ENCODE measurements at places on chromosomes 2 and 18. TPM values are rescaled to one million over a fixed set of nuclear protein-coding genes. Genes with fewer than 3 reads are reported as not detected.

Gene GULP1
- total RNA-seq, result 46.3 TPM

Gene HOXD13
- not detected for total RNA-seq

Gene SLC5A7
- total RNA-seq, result not detected

Gene HOXD8
- total RNA-seq, result 4.1 TPM

Gene HOXD9
- total RNA-seq, result 3.9 TPM

Gene PMAIP1
- total RNA-seq, result 2.3 TPM

- no peaks in the 10 kb centered on the region for H3K36me3 ChIP-seq
- no peak for DNase-seq
- no peak overlapping the region for H3K27ac ChIP-seq
- H3K4me1 ChIP-seq, result no peaks in the 10 kb centered on the region
- no peaks in the 10 kb centered on the region for H3K27me3 ChIP-seq
These were observed 2.7 kb upstream of the GKN1 start for GRCh38 chr2:68971591-68972231.

GRCh38 chr18:12458771-12459170 lies 51.0 kb downstream of the PRELID3A start:
- H3K27me3 ChIP-seq, result no peaks in the 10 kb centered on the region
- H3K27ac ChIP-seq, result no peak overlapping the region
- H3K36me3 ChIP-seq, result peaks cover 3% of the 10 kb centered on the region
- DNase-seq, result no peak
- H3K4me3 ChIP-seq, result no peak overlapping the region

DNA sequence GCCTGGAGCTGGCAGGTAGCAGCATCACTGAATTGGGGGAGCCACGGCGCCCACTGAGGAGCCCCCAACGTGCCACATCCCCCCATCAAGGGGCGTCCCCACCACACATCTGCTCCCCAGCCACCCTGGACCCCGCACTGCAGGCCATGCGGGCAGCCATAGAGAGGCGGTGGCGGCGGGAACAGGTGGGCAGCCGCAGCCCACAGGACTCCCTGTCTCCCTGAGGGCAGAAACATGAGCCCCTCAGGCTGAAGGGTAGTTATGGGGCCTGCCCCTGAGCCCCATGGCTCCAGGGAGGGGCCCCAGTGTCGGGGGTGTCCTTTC lies 26.6 kb downstream of the CROCC2 start:
- no peaks in the 10 kb centered on the region for H3K27me3 ChIP-seq
- no peak for DNase-seq
- no peak overlapping the region for H3K27ac ChIP-seq
- no peaks in the 10 kb centered on the region for H3K36me3 ChIP-seq

DNA sequence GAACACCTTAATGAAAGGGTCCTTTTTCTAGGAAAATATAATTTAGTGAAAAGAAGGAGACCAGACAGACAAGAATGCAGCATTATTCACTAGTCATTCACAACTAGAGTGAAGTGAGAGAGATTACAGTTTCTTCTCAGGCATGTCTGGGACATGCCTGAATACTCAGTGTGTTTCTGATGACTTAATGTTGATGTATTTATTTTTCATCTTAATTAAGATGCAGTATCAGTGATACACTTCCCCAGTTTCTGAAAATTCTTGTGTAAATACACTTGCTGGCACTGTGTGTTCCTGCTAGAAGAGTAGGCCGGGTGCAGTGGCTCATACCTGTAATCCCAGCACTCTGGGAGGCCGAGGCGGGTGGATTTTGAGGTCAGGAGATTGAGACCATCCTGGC lies 143.6 kb downstream of the MYO3B start:
- no peak for DNase-seq
- no peak overlapping the region for H3K4me3 ChIP-seq
- no peak overlapping the region for H3K27ac ChIP-seq
- no peaks in the 10 kb centered on the region for H3K36me3 ChIP-seq
- H3K4me1 ChIP-seq, result no peaks in the 10 kb centered on the region

DNA sequence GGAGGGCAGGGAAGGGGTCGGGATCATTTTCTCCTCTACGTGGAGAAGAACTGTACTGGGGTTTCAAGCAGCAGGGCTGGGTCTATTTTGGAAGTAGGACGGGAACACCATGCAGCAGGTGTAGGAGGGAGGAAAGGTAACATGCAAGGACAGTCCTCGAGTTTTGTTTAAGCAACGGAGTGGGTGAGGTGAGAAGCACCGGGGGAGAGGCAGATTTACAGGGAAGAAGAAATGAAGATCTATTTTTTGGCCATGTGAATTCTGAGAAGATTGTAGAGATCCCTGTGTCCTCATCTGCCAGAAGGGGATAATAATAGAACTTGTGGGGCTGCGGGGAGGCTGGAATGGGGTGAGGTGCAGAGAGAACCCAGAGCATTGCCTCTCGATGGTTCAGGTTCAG lies 85.6 kb downstream of the INPP5D start:
- H3K27me3 ChIP-seq, result no peaks in the 10 kb centered on the region
- no peak overlapping the region for H3K4me3 ChIP-seq
- H3K4me1 ChIP-seq, result no peaks in the 10 kb centered on the region
- no peak for DNase-seq

GRCh38 chr2:113240150-113240914 lies 38.4 kb downstream of the PAX8 start:
- no peak overlapping the region for H3K4me3 ChIP-seq
- H3K27ac ChIP-seq, result peak overlapping the region; percentile 38
- no peaks in the 10 kb centered on the region for H3K27me3 ChIP-seq
- H3K36me3 ChIP-seq, result peaks cover 74% of the 10 kb centered on the region

- H3K27me3 ChIP-seq, result no peaks in the 10 kb centered on the region
- H3K27ac ChIP-seq, result peak overlapping the region; percentile 54
- no peak for DNase-seq
- H3K36me3 ChIP-seq, result peaks cover 7% of the 10 kb centered on the region
- H3K4me3 ChIP-seq, result no peak overlapping the region
- peaks cover 89% of the 10 kb centered on the region for H3K4me1 ChIP-seq
These were observed 82.3 kb downstream of the STPG4 start for GRCh38 chr2:47072728-47073191.

DNA sequence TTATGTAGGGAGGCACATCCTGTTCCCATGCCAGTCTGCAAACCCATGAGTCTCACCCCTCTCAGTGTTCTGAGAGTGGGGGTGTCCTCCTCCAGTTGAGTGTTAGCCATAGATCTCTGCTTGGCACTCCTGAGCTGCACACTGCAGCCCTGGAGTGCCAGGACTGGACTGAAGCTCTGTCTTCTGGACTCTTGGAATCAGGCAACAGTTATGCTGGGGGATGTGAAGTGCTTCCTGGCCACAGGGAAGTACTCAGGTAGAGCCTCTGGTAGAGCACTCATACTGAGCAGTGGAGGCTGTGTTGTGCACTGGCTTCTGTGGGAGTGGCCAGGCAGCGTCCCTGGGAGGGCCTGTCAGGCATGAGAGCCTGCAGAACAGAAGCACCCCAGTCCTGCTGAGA lies 43.0 kb downstream of the SERPINB7 start:
- H3K4me1 ChIP-seq, result no peaks in the 10 kb centered on the region
- no peaks in the 10 kb centered on the region for H3K36me3 ChIP-seq
- no peak overlapping the region for H3K4me3 ChIP-seq
- no peak overlapping the region for H3K27ac ChIP-seq

DNA sequence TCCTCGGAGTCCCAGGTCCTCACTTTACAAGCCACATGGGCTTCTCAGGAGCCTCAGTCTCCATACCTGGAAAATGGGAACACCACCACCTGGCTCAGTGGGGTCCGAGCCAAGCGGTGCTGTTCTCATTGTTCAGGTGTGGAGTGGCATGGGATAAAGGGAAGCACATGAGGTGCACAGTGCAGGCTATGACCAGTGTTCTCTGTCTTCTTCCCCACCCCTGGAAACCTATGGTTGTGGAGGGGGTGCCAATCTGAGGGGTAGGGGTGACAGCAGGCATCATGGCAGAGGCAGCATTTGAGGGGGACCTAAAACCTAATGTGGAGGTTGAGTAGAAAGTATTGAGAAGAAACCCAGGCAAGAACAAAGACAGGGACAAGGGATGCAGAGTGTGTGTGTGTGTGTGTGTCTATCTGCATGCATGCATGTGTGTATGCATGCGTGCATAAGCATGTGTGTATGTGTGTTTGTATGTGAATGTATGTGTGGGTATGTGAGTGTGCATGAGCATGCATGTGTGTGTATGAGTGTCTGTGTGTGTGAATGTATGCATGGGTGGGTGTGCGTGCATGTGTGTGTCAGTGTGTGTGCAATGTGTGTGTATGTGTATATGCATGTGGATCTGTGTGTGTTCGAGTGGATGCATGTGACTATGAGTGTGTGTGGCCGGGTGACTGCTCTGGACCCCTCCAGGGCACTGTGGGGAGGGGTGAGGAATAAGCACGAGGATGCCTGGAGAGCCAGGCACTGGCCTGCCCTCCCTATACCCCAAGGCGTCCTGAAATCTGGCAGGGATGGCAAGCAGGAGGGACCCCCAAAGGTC lies 4.0 kb downstream of the KIF1A start:
- H3K36me3 ChIP-seq, result no peaks in the 10 kb centered on the region
- H3K27ac ChIP-seq, result no peak overlapping the region
- no peak for DNase-seq
- H3K4me3 ChIP-seq, result no peak overlapping the region

DNA sequence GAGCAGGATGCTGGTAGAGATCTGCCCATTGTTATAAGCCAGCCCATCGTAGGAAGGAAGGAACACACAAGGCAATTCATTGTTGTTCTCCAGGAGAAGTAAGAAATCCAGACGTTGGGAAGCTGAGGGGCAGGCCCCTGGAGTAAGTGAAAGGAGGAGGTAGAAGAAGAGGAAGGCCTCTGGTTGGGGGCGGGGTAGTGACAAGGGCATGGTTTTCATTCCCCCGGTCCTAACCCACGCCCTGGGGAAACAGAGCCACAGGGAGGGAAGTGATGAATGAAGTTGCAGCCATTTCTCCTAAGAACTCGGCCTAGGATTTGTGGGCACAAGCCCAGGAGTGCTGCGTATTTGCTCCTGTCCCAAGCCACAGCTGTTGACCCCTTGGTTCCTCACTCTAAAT lies 18.0 kb downstream of the LBH start:
- no peaks in the 10 kb centered on the region for H3K36me3 ChIP-seq
- no peak overlapping the region for H3K4me3 ChIP-seq
- peaks cover 43% of the 10 kb centered on the region for H3K4me1 ChIP-seq
- H3K27me3 ChIP-seq, result no peaks in the 10 kb centered on the region

All from thyroid gland (tissue), 4 donors.